ENCODE measurements at places on chromosomes 2 and 18.

- no peak for DNase-seq
These were observed 49.0 kb downstream of the SETBP1 start for GRCh38 chr18:44729631-44730101.

DNA sequence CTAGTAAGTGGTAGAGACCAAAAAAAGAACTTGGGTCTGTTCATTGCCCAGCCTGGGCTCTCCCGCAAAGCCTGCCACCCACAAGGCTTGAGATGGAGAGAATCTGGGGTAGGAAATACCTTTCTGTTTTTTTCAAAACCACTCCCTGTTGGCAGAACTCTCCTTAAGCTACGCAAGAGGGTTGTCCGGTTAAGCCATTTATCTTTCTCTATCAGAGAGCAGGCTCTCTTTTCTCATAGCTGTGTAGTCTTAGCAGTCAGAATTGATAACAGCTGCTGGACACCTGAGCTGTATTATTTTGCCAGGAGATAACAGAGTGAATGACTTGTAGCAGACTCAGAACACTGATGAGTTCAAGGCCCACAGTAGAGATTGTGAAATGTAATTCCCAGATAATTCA, 1088.1 kb downstream of the TSN start:
- DNase-seq: no peak

DNA sequence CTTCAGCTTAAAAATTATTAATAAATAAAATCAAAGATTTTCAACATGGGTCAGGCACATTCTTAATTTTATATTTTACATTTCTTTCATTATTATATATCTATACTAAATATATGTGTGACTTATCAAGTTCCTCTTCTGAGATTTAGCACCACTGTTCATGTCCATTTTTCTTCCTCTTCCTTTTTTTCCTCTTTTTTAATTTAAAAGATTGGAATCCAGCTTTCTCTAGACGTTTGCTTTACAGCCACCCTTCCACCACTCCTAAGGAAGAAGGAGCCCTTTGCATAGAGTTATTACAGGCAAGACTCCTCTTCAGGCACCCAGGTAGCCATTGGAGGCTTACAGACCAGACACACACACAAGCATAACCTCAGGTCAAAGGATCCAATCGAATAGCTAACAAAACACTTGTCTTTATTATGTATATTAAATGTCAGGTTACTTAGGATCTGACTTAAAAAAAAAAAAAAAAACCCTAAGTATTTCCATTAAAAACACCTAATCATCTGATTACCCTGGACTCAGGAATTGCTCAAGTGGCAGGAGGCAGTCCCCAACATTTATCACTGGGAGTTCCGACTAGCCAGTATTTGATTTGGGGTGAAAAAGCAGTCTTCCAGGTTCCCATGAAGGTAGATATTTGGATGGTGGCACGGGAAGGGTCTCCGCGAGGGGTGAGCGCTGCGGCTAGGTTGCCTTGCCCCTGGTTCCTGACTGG, 2.4 kb upstream of the ZEB2 start:
- no peak for DNase-seq

DNA sequence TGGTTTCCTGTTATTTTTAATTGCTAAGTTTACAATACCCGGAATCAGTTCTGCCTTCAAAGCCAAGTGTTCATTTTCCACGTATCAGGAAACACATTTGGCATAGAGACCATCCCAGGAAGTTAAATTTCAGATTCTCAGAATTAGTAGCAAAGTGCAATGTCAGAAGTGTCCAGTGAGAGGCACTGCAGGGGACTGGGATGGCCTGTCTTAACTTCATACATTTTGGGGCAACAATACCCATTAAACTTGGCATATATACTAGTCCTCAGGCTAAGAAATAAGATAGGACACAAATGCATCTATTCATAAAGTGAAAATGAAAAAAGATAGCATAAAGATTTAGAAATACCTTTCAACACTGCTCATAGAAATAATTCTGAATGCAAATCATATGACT, 1.5 kb upstream of the IL1RL2 start:
- DNase-seq: no peak

- no peak for DNase-seq
These were observed 249.3 kb upstream of the APCDD1 start for GRCh38 chr18:10205151-10205550.

GRCh38 chr2:228700638-228701037, 519.2 kb upstream of the SPHKAP start:
- no peak for DNase-seq

GRCh38 chr18:37294951-37295350, 270.6 kb downstream of the CELF4 start:
- DNase-seq: no peak
